ENCODE measurements at places on chromosomes 7 and 10.

DNA sequence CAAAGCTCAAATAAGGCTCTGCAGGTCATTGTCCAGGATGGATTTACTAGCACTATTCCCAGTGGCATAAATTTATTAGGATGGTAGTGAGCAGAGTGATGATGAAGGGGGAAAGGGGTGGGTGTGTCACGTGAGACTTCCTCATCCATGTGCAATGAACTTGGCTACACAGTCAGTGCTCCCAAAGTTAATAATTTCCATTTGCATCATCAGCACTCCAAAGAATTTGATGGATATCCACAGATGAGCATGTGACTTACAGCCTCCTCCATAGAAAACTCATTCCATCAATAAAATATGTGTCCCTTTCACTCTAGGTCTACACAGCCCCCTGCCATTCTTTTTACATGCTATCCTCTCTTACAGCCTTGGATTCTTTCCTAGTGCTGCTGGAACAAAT lies 142.6 kb upstream of the PLPP4 start:
- DNase-seq, result no peak

DNA sequence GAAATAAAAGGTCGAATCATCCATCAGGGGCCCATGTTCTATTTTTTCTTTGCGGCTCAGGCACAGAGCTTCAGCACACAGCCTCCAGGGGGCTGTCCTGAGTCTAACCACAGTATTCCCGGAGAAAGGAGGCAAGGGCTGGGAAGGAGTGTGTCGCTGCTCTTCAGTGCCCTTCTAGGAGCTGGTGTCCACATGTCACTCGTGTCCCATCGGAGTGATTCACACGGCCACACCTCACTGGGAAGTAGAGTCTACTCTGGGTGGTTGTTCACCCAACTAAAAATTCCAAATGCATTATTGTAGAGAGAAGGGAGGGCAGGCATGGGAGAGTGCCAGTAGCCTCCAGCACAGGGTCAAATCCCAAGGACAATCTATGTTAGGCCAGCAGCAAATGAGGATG lies 114.8 kb upstream of the LANCL2 start:
- DNase-seq, result peak; percentile 25

DNA sequence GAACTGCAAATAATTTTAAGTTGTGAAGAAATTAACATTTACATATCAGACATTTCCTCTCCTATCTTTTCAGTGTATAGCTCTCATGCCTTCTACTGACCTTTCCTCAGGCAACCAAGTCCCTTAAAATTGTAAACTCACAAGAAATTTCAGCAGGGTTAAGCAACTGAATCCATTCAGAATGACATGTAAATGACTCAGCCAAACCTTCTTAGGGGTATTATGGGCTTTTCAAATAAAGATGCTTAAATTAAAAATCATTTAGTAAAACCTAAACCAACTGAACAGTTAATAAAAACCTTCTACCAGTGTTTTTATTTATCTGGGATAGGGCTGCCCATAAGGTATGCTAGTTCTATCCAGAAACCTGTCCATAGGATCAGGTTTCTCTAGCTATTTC lies 20.7 kb downstream of the WAPL start:
- DNase-seq, result peak; percentile 60

- no peak for DNase-seq
These were observed 376.2 kb upstream of the SEMA3C start for GRCh38 chr7:81294897-81295515.

- DNase-seq, result no peak
These were observed 12.5 kb upstream of the POM121L12 start for GRCh38 chr7:53022893-53023292.

DNA sequence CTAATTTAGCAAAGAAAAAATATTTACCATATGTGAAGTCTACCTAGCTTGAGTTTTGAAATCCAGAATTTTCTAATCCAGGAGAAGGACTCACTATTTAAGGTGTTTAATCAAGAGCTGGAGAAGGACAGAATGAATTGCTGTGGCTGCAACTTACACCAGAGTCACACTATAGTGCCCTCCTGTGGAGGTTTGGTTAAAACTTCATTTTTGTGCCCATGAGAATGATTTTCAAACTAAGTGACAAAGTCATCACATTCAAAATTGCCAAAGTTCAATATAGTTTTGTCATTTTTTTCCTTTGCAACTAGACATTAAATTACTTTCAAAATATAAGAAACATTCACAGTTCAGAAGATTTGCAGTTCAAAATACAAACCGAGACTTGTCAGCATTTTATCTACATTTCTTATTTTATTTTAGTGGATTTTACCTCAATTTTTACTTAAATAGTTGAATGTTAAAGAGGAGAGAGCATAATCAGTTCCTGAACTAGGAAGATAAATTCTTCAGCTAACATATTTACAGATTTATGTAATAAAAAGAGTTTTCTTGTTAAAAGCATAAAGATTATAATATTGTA lies 70.7 kb downstream of the CABCOCO1 start:
- DNase-seq, result peak; percentile 67

- DNase-seq, result peak; percentile 2
These were observed 49.6 kb upstream of the HELLS start for GRCh38 chr10:94496010-94496409.

GRCh38 chr7:149859369-149859768 lies 14.4 kb upstream of the ATP6V0E2 start:
- no peak for DNase-seq

DNA sequence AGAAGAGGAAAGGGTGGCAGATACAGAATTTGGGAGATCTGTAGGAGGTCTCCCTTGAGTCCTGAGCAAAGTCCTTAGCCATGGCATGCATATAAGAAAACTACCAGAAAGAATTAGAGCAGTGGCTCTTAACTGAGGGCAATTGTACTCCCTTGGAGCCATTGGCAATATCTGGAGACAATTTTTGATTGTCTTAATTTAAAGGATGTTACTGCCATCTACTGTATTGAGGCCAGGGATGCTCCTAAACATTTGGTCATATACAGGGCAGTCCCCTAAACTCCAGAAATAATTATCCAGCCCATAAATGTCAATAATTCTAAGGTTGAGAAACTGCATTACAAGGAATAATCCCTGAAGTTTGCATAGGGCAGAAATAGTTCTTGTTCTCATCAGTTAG lies 136.4 kb upstream of the ODAD2 start:
- DNase-seq, result peak; percentile 16

DNA sequence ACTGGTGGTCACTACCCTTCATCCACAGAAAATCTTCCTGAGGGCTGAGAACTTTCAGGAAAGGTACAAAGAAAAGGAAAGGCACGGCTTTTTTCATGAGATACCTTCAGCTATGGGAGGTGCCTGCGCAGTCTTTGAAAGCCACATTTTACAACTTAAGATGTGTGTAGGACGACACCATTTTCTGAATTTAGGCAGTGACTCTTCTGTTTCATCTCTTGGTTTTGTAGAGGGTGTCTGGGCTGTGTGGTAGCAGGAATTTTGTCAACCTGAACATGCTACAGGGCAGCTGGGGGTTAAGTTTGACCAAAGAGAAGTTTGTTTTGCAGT lies 138.1 kb downstream of the NRP1 start:
- no peak for DNase-seq
